Left kidney (tissue), 8 donors: ENCODE measurements at places on chromosomes 2 and 18. TPM values are rescaled to one million over a fixed set of nuclear protein-coding genes. Genes with fewer than 3 reads are reported as not detected.
A peak's percentile ranks its signal among the peaks of the same experiment; 100 is the strongest.

- no peak for DNase-seq
These were observed 123.2 kb upstream of the LRP1B start for GRCh38 chr2:142254031-142254430.

- DNase-seq, result peak; percentile 33
These were observed 57.1 kb downstream of the ADCYAP1 start for GRCh38 chr18:961644-962355.

The UGT1A9 gene
- 4.9 TPM for polyA plus RNA-seq

- DNase-seq, result no peak
These were observed 146.2 kb downstream of the RPIA start for GRCh38 chr2:88837511-88838160.

- DNase-seq, result no peak
These were observed 398.6 kb upstream of the CDH7 start for GRCh38 chr18:65352186-65352585.

DNA sequence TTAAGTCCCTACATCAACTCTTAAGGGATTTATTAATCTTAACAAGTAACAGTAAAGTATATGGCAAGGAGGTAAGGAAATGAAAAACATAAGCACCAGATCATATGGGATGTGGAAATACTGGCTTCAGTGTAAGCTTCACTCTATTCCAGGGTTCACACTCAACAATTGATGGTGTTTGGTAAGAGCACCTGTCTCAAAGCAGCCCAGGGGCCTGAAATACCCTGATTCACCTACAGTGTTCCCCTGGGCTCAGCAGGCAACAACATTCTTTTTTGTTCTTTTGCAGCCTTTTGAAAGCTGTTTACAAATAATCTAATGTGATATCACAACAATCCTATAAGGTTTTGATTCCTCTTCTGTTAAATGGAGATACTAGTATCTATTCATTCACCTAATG is 1.2 kb upstream of the MLPH start:
- no peak for DNase-seq

DNA sequence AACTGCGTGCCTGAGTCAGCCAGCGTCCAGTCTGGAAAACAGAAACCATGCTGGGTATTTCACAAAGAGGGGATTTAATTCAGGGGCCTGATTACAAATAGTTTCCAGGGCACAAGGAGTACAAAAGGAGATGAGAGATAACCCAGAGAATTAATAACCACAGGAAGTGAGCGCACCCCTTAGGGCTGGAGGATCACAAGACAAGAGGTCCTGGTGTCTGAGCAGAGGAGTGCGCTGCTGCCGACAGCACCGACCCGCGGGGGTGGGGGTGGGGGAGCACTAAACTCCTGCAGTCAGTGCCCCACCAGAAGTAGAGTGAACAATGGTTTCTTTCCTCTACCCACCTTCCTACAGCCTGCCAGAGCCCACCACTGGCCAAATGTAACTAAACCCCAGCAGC is 20.8 kb upstream of the MAL start:
- no peak for DNase-seq

GRCh38 chr2:65425276-65425675 is 7.1 kb downstream of the SPRED2 start:
- DNase-seq, result no peak

The SLC4A5 gene
- 3.7 TPM for polyA plus RNA-seq

DNA sequence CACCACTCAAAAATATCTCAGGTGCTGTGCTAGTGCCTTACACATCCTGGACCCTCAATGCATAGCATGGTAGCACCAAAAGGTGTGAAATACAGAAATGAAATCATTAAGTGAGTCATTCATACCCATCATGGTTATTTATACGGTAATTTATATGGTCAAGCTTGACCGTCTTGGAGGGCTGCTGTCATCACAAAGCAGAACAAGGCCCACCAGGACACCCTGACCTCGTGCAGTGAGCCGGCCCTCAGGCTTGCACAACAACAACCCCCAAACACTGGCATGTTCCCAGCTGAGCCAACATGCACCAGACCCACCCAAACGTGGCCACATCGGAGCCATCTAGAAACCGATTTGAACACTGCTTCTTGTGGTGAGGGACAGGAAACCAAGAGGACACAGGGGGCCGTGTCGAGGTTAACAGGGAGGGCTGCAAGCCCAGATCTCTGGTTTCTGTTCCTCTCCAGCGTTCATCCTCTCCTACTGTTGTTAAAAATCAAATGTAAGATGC is 378.5 kb upstream of the ID2 start:
- no peak for DNase-seq

- DNase-seq, result no peak
These were observed 189.1 kb upstream of the BCL2L11 start for GRCh38 chr2:110931648-110932047.

DNA sequence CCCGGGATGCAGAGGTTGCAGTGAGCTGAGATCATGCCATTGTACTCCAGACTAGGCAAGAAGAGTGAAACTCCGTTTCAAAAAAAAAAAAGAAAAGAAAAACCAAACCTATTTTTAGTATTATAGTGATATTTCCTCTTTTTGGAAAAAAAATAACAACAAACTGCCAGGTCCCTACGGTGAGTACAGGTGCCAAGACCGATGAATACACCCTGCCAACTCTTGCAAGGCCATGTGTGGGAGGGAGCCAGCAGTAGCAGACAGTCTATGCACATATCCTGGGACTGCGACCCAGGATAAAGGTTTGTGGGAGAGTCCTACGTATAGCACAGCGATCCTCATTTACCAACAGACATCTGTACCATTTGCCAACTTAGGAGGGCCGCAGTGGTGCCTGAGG is 69.6 kb upstream of the DNMT3A start:
- no peak for DNase-seq

- no peak for DNase-seq
These were observed 79.9 kb upstream of the ITGB6 start for GRCh38 chr2:160279813-160280465.

The LOXHD1 gene
- 1.4 TPM for polyA plus RNA-seq

The IAH1 gene
- 45.0 TPM for polyA plus RNA-seq

The MALL gene
- 15.2 TPM for polyA plus RNA-seq

- peak; percentile 51 for DNase-seq
These were observed 128.7 kb downstream of the TXNL1 start for GRCh38 chr18:56509656-56510055.

The DYSF gene
- 15.4 TPM for polyA plus RNA-seq
